ENCODE measurements at places on chromosomes 16 and 17.

DNA sequence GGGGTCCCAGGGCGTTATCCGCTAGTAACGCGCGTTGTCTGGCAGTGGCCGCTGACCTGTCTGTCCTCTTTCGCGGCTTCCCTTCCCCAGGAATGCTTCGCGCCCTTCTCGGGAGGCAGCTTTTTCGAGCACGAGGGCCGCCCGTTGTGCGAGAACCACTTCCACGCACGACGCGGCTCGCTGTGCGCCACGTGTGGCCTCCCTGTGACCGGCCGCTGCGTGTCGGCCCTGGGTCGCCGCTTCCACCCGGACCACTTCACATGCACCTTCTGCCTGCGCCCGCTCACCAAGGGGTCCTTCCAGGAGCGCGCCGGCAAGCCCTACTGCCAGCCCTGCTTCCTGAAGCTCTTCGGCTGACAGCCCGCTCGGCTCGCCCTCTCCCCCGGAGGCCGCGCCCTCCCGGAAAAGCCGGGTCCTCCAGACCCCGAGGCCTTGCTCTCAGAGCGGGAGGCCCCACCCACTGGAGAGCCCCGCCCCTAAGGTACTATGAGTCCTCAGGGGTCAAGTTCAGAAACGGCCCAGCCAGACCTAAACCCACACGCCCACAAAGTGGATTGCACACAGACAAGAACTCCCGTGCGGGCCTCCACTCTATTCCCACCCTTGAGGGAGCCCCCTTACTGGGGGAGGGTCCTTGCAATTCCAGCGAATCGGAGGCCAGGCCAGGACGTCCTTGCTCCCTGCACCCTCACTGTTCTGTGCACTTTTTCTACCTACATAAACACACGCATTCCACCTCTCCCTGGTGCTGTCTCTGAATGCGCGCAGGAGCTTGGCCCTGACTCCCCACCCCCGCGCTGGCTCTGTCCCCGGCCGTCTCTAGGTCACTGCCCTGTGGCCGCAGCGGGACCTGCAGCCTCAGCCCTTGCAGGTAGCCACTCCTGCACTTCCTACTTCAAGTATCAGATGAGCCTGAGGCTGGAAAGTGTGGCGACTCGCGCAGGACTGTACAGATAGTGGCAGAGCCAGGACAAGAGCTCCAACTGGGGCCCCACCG, 5.4 kb upstream of the SLC5A2 start:
- no peak for DNase-seq

DNA sequence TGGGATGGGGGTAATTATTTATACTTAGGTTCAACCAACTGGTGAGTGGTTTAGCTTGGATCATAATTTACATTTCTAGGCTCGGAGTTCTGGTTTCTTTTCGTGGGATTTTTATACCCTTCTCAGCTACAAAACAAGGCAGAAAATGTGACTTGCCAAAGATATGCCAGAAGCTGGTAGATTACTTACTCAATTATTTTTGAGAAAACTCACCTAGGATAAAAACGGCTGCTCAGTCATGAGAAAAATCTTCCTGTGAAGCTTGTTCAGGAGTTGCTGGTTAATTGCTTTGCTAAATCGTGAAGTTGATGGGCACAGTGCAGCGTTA, 1.1 kb downstream of the NDEL1 start:
- no peak for DNase-seq

- no peak for DNase-seq
Observed at GRCh38 chr17:38899421-38899820, 26.0 kb upstream of the LASP1NB start.

GRCh38 chr16:66656547-66656946, 40.0 kb downstream of the CMTM4 start:
- DNase-seq, result no peak

DNA sequence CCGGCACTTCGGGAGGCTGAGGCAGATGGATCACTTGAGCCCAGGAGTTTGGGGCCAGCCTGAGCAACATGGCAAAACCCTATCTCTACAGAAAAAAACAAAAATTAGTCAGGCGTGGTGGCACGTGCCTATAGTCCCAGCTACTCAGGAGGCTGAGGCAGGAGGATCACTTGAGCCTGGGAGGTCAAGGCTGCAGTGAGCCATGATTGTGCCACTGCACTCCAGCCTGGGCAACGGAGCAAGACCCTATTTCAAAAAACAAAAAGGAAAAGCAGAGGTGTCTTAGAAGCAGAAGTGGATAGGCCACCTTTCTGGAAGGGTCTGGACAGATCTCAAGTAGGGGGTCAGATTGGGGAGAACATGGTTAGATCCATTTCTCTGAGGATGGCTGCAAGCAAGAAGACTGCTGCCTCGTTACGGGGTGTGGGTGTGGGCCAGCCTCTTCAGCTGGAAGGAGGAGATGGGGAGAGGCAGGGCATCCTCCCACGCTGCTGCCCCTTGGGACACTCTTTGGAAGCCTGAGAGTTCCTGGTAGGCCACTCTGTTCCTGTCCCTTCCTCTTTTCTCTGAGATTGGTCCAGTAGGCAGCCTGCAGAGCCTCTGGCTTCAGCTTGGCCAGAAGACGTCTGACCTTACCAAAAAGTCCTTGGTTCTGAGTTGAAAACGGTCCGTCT, 208.0 kb downstream of the MSI2 start:
- no peak for DNase-seq

DNA sequence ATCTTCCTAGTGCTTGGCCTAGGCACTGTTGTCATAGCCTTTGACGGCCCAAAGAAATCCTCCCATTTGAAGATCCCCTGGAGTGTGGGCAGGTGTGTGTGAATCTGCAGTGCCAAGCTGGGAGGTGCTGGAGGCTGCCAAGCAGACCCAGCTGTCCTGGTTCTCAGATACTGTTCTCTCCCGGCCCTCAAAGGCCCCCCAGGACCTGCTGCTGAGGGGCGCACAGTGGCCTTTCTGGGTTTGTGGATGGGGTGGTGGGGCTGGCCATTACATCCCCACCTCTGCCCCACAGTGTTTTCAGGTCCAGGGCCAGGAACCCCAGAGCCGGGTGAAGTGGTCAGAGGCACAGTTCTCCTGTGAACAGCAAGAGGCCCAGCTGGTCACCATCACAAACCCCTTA, 60.5 kb downstream of the MRC2 start:
- no peak for DNase-seq

DNA sequence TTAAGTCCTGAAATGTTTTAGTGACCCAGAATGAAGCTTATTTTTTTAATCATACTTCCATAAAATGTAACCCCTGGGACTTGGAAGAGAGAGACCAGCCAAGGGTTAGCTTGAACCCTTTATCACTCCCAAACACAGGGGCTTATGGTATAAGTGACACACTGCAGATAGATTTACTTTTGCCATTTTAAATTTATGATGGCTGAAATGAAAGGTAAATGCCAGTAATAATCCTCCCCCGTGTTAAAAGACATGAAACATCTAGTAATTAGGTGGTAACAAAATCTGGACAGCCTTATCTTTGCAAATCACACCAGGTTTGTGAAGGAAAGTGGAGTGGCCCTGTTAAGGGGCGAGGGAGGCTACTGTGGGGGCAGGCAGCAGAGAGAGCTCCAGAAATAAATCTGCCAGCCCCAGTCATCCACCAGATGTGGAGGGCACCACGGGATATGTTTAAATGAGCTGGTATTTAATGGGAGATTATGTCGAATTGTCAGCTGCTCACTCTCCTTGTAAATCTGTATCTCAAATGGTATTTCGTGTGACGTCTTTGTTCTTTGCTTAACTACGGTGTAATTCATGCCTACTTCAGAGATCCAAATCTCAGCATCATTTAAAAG, 326.5 kb downstream of the WWOX start:
- no peak for DNase-seq

GRCh38 chr17:59769887-59770286, 62.4 kb downstream of the VMP1 start:
- no peak for DNase-seq

DNA sequence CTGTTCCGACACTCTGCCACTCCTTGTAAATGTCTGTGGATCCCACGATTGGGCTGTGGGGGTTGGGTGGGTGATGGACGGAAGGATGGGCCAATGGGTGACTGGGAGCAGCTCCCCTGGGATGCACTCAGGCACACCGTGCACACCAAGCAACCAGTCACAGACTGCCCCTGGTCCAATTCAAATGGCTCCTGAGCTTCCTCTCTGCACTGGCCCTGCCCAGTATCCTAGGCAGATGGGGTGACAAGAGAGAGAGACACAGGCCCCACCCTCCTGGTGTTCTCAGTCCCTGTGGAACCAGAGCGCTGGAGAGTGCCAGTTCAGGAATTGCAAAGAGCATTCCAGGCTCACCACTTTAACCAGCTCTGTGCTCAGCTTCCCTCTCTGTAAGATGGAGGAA, 32.8 kb downstream of the BEAN1 start:
- DNase-seq, result no peak

- DNase-seq, result no peak
Observed at GRCh38 chr16:82695806-82696205, 69.0 kb downstream of the CDH13 start.

- no peak for DNase-seq
Observed at GRCh38 chr16:23252310-23252709, 49.8 kb upstream of the SCNN1B start.

DNA sequence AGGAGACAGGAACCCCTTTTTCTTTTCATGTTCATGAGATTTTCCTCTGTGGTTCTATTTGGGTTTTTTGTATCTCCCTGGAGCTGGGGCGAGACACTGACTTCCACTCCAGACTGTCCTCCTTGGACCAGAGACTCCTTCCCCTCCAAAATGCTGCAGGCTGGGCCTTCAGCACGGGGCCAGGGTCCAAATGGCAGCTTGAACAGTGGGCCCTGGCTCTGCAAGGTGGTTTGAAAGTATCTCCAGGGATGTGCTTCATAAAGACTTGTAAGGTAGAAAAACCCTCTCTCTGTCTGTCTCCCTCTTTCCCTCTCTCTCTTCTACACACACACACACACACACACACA, 236.1 kb downstream of the ZNF423 start:
- no peak for DNase-seq

DNA sequence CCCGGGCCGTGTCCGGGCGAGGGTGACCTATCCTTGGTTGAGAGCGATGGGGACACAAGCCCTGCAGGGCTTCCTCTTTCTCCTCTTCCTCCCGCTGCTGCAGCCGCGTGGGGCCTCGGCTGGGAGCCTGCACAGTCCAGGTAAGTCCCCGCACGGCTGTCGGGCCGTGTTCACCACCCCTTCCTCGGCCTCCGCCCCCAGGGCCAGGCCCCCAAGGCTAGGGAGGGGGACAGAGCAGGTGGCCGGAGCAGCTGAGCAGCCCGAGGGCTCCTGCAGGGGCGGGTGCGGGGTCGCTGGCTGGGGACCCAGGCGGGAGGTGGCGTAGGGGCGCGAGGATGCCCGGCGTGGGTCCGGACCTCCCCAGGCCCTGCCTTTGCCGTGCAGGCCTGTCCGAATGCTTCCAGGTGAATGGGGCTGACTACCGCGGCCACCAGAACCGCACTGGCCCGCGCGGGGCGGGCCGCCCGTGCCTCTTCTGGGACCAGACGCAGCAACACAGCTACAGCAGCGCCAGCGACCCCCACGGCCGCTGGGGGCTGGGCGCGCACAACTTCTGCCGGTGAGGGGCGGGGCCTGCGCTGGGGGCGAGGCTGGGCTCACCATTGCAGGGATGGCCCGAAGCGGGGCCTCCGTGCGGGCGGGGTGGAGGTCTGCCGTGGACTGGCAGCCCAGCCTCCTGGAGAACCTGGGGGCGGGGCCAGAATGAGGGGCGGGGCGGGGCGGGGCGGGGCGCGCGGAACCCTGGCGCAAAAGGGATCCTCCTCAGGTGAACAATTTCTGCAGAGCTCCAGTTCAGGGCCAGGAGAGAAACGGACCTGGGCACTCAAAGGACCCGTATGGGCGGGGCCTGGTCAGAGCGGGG, 631 bp downstream of the KREMEN2 start:
- DNase-seq, result peak; percentile 57

DNA sequence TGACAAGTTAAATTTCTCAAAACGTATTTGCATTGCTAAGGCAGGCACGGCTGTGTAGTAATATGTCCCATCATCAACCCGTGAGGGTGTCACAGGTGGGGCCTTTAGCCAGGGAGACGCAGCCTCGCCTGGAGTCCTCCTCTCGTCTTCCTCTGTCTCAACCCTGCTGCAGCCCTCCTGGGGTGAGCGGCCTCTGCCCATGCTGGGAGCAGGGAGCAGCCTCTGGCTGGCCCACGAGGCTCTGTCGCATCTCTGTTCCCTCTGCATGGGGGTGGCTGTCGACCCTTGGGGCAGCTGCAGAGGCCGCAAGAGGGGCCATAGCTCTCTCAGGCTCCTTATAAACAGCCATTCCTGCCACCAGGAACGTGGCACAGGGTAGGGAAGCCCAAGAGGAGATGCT, 806 bp upstream of the SMIM5 start:
- DNase-seq, result no peak

DNA sequence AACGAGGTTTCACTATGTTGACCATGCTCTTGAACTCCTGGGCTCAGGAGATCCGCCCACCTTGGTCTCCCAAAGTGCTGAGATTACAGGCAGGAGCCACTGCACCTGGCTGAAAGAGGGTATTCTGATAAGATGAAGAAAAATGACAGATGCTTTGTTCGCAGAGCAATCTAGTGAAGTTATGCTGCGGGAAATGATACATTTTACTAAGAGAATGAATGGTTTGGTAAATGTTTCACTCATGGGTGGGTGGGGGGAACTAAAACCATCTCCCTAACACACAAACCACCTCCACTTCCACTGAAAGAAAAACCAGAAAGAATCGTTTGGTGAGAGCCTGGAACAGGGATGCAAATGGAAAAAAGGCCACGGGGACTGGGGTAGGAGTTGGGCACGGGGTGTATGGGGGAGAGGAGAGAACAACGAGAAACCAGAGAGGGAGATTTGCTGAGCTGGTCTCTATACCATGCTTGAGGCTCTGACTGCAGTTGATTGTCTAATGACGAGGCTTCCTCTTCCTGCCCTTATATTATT, 19.0 kb upstream of the XYLT2 start:
- no peak for DNase-seq

DNA sequence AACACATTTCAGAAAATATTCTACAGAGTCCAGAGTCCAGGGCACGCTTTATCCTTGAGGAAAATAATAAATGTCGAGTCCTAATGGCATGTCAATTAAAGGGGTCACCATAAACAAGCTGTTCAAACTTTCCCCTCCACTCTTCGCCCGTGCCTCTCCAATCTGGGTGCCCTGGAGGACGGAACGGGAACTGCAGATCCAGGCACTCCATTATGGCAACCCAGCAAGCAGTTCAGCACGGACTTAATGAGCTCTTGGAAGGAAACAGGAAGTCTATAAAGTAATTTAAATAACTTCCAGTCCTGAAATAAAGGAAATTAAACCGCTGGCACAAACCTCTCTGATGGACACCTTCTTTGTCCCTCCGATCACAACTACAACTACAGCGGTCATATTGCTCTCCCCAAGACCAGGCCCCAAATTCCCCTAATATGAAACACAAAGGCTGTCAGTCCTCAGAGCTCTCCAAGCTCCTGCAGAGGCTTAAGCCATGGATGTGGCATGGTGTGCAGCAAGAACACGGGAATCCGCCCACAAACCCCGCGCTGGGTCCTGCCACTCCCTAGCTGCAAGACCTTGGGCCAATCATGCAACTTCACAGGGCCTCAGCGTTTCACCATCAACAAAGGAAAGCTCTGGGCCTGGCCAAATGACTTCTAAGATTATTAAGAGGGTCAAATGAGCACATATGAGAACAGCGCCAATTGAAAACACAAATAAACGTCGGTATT, 52.6 kb downstream of the ZFHX3 start:
- no peak for DNase-seq
